ENCODE measurements at places on chromosomes 5 and 9.

DNA sequence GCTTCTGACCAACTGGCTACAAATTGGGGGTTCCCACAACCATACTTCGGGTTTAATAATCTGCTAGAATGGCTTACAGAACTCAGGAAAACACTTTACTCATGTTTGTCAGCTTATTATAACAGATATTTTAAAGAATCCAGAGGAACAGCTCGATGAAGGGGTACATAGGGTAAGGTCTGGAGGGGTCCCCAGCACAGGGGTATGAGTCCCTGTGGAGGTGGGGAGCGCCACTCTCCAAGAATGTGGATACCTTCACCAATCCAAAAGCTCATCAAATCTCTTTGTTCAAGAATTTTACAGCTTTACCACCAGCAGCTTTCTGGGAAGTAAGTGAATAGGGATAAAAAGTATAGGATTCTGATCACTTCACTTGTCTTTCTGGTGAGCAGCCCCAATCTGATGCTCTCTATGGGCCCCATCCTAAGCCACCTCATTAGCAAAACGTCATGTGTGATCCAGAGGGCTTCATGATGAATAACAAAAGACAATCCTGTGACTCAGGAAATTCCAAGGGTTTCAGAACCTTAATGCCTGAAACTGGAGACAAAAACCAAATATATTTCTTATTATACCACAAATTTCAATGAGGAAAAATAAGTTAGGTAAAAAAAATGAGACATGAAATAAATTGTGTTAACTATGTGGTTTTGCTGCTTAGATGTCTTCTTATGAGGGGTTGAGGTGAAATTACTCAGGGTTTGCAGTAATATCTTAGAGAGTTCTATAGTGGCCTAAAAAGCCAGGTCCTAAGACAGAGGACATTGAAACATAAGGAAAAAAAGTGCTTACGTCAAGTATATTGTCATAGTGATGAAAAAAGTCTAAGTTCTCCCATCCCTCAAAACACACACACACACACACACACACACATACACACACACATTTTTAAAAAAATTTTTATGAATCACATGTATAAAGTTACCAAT lies 290.5 kb downstream of the ANXA1 start:
- no peak for DNase-seq

DNA sequence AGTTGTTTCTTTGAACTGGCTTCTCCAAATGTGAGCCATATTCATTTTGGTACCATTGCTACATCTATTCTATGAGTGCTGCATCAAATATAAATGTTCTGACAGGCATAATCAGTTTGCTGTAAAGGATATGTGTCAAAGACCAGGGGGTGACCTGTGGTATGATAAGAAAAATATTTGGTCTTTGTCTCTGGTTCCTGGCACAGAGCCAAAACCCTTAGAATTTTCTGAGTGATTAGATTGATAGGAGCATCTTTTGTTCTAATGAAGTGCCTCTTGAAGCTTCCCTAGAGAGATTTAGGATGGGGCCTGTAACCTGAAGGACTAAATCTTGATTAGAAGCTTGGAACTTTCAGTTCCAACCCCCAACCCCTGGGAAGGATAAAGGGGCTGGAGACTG lies 256.3 kb downstream of the NNT start:
- no peak for DNase-seq

DNA sequence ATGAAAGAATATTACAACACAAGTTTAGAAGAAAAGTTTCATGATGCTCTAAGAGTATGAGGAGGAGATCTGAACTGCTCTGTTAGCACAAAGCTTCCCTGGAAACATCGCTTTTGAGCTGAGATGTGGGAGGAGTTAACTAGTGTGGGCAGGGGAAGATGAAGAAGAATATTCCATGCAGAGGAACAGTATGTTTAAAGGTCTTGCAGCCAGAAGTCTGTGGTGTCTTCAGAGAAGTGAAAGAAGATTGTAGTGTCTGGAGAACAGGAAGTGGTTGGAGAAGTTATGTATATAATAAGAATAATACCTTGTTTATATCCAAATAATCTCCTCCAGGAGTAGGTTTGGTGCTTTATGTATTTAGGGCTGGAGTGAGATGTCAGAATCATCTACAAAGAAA lies 406.7 kb downstream of the MAN2A1 start:
- DNase-seq, result no peak

GRCh38 chr5:179470201-179470600 lies 80.2 kb upstream of the RUFY1 start:
- no peak for DNase-seq

DNA sequence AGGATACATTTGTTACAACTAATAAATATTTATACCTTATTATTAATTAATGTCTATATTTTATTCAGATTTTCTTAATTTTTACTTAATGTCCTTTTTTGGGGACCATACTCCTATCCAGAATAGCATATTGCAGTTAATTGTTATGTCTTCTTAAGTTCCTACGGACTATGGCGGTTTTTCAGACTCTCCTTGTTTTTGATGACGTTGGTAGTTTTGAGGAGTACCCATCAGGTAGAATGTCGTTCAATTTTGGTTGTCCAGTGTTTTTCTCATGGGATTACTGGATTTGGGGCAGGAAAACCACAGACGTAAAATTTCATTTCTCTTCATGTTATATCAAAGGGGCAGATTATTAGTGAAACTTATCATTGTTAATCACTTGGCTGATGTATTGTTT lies 223.7 kb downstream of the ISL1 start:
- DNase-seq, result no peak

DNA sequence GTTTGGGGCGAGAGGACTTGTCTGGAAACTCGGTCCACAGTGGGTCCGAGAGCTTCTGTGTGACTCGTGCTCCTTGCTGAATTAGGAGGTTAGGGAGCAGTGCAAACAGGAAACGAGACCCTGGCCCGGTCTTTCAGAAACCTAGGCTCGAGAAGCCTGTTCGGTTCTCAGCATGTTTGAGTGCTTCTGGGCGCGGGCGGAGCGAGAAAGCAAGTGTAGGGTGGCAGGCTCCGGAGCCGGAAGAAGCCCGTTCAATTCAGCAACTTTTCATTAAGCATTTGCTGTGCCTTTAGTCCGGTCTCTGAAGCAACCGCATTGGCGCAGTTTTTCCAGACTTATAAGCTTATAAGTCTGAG lies 547 bp downstream of the CLTA start:
- peak; percentile 39 for DNase-seq

DNA sequence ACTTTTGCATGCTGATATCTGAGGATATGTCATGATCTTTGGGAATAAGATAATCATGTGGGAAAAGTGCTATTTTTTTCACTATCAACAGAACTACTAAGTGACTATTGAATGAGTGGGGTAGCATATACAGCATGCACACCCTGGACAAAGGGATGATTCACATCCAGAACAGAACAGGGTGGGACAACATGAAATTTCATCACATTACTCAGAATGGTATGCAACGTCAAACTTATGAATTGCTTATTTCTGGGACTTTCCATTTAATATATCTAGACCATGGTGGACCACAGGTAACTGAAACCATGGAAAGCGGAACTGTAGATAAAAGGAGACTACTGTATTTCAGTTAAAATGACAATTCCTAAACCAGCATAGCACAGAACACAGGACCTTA lies 370.0 kb downstream of the HINT1 start:
- DNase-seq, result no peak

DNA sequence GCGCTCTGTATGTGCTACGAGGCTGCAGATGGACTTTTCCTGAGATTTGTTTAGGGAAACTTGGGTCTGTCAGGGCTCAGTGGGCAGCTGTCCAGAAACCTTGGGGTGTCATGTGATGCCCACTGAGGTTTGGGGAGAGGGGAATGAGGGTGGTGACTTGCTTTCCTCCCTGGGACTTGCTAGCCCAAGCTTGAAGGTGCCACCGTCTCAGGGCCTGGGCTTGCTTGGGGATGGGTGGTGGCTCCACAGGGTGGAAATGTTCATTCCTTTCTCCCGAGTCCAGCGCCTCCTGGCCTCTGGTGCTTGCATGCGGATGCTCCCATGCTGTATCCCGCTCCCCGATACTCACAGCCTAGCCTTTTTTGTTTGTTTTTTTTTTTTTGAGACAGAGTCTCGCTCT lies 33.3 kb downstream of the ZNF618 start:
- no peak for DNase-seq

DNA sequence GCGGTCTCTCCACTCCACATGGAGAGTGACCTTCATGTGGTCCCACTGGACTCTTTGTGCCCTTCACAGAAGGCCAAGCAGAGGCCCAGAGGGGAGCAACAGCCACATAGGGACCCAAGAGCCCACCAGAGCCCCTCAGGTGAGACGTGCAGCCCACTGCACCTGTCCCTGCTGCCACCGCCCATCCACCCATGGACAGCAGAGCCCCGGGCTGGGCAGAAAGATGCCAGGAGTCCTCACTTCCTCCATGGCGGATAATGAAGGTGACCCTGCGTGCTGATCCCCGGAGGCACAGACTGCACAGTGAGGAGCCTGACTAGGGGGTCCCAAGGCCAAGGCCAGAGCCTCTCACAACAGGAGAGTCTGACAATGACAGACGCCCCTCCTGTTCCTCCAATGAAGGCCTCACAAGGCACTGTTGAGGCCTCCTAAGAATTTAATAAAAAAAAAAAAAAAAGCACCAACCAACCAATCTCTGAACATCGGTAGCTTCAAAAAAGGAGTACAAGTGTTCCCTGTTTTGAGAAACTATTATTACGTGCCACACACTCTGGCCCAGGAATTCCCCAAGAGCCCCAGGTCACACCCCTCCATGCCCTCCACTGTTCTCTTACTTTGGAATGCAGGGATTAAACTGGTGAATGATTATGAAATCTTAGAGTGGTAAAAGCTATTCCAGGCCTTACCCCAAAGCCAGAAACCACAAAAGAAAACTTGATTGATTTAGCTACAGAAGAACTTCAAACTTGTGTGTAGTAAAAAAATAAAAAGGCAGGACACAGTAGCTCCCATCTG lies 2.8 kb upstream of the PPP1R26 start:
- DNase-seq, result no peak

GRCh38 chr9:129208207-129209032 lies 30.4 kb upstream of the IER5L start:
- DNase-seq, result peak; percentile 11

DNA sequence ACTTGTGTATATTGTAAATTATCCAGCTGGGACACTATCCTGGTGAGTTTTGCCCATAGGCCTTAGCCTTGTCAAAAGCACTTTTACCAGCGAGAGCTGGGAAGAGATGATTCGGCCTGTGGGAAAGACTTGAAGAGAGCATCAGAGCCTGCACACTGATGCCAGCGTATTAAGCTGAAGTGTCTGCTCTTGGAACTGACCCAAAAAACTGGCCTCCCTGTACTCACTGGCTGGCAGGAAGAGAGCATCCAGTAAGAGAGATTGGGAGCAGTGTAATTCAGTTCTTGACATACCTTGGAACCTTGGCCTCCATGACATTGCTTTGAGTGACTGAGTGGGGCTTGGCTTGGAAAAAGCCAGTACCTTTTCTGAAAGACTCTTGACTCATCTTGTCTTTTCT lies 73.7 kb downstream of the ZNF462 start:
- no peak for DNase-seq

GRCh38 chr5:43008363-43009153 lies 31.6 kb downstream of the ANXA2R start:
- DNase-seq, result peak; percentile 94

GRCh38 chr9:126001581-126002225 lies 254.5 kb downstream of the PBX3 start:
- DNase-seq, result no peak

DNA sequence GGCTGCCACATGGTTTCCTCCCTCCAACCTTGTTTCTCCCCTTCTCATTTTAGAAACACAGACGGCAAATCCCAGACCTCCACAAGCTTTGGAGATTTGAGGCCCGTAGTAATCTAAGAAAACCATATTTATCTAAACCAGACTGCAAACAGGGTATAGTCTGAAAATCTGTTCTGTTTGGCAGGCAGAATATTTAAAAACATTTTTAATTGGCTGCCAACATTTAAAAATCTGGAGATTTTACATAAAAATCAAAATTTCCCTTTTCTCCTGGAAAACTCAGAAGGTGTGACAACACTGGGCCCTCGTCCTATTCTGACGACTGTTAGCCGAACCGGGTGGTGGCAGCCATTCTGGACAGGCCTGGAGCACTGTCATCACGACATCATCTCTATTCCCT lies 57.9 kb upstream of the INSYN2B start:
- no peak for DNase-seq

DNA sequence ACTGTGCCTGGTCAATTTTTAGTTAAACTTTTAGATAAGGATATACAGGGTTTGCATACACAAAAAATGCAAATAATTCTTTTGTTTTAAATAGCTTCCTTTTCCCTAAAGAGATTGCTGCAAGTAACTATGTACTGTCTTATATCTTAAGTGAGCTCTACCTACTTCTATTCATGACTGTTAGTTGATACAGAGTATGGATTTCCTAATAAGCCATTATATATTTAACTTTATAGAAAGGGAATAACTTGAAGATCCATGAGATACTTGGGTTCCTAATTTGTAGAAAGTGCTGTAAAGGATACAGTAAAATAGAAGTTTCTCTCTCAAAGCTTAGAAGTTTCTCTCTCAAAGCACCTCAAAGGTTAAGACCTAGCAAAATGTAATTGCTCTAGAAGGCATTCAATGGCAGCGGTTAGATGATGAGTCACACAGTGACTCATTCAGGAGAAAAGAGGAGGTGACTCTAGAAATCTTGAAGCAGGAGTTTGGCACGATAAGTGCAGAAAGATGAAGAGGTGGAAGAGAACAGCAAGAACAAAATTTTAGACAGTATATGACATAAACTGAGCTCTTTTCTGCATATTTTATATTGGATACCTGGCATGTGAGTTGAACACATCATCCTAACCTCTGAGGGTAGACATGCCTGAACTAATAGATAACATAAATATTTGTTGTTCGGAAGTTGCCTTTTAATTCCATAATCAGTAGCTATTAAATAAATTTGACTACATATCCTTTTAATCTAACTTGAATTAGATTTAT lies 5.5 kb upstream of the DNAJC21 start:
- no peak for DNase-seq

DNA sequence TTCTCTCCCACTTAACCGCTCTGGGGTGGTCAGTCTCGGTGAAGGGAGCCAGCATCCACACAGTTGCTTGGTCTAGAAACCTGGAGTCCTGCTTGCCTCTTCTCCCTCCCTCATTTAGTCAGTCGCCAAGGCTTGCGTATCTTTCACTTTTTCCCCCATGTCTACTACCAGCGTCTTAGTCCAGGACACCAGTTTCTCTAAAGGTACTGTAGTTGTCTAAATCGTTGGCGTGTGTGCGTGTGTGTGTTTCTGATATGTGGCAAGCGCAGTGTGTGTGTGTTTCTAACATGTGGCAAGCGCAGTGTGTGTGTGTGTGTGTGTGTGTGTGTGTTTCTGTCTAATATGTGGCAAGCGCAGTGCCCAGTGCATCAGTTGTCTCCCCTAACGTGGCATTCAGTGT lies 641 bp downstream of the ATP6V1G1 start:
- peak; percentile 45 for DNase-seq

- DNase-seq, result no peak
These were observed 78.4 kb downstream of the NDFIP1 start for GRCh38 chr5:142186857-142187594.

DNA sequence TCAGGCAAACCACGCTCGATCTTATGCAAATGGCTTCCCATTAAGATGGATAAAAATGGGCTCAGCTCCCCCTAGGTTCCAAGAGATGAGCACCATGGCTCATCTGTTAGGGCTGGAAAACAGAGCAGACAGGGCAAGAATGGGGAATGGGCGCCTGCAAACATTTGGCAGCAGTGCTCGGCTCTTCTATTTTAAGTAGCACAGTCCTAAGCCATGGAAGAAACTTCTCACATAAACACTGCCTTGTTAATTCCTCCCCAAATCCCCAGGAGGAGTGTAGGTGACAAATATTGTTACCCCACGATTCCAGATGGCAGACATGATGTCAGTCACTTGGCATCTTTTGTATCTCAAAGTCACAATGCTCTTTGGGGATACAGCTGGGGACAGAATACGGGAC lies 221.8 kb downstream of the ICE1 start:
- DNase-seq, result no peak

- DNase-seq, result no peak
These were observed 41.0 kb upstream of the PCSK1 start for GRCh38 chr5:96474073-96474472.
